ENCODE measurements at places on chromosomes 7 and 10.

DNA sequence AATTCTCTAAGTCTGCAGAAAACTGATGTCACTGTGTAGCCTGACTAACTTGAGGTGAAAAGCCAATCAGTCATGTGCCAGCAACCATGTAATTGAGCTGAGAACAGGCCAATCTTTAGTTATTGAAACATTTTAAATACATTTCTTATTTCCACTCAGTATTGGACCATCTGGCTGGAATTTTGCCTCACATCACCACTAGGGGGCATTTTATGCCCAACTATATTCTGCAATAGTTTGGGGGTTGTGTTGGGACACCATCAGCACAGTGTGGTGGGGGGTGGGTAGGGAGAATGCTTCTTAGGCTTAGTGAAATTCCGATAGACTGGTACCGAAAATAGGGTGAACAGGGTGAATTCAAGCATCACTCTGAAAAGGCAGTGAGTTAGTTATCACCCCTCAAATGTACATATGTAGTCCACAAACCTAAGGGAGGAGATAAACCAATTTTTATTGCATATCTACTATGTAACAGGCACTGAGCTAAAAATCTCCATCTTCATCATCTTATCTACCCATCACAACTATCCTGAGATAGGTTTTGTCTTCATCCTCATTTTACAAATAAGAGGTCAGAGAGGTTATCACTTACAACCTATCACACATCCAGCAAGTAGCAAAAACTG lies 17.8 kb downstream of the NPSR1 start:
- DNase-seq = no peak

- no peak for DNase-seq
Observed at GRCh38 chr7:159091480-159092475, 52.9 kb downstream of the VIPR2 start.

- DNase-seq = no peak
Observed at GRCh38 chr10:109928475-109928891, 5.2 kb upstream of the XPNPEP1 start.

GRCh38 chr10:61942604-61943461 lies 41.3 kb downstream of the ARID5B start:
- no peak for DNase-seq

GRCh38 chr10:27512548-27512947 lies 8.4 kb downstream of the RAB18 start:
- no peak for DNase-seq

- no peak for DNase-seq
Observed at GRCh38 chr7:141023295-141023694, 8.5 kb upstream of the MRPS33 start.

DNA sequence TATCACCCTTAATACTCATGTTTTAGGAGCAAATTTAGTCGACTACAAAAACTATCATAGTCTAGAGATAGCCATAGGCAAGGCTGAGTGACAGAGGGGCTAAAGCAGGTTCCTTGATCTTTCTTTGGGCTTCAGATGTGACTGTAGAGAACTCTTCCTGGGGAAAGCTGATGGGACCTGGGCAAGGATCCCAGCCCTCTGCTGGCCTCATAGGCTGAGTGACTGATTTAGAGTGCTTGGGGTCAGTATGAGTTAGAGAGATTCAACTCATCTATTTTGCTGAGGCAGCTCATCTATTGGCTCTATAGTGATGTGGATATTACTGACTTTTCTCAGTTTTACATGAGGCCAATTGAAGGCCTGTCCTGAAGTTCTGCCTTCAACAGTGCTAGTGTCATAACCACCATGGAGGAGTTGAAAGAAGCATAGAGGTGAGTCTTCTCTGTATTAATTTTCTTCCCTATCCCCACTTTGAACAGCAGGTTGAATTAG lies 81.6 kb downstream of the SAMD9 start:
- no peak for DNase-seq

- DNase-seq = no peak
Observed at GRCh38 chr10:18793951-18794350, 134.7 kb downstream of the ARL5B start.

- DNase-seq = no peak
Observed at GRCh38 chr7:105846404-105846803, 30.0 kb downstream of the ATXN7L1 start.

DNA sequence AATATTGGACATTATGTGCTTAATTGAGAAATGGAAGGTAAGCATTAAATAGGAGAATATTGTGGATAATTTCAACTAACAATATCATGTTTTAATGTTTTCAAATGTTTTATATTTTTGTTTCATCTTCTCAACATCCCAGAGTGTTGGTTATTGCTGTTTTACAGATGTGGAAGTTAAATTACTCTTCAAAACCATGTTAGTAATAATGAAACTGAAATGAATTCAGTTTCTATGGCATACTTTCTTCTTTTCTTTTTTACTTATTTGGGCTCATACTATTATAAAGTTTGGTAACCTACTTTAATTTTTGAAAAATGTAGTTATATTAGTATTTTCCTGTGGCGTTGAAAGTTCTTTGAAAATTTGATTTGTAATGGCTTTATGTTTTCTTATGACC lies 4.2 kb downstream of the GLRX3 start:
- no peak for DNase-seq

DNA sequence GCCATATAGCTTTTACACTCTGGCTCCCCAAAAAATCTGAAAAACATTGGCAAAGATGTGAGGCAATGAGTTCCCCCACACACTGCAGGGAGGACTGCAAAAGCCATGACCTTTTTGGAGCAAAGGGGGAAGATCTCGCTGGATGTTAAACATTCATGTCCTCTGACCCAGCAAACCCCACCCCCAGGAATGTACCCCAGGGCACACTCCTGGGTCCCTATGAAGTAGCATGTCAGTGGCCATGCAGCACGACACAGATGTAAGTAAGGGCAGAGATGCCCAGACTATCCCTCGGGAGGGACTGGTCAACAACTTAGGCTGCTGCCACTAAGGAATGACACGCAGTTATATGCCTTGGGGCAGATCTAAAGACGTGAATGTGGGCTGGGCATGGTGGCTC lies 100.6 kb downstream of the DLG5 start:
- no peak for DNase-seq

- DNase-seq = no peak
Observed at GRCh38 chr10:125159932-125160855, at the start of gene CTBP2. TSS of gene CTBP2 (minus strand) at chr10:125160563.

GRCh38 chr7:45174966-45175765 lies 17.6 kb downstream of the RAMP3 start:
- DNase-seq = no peak

DNA sequence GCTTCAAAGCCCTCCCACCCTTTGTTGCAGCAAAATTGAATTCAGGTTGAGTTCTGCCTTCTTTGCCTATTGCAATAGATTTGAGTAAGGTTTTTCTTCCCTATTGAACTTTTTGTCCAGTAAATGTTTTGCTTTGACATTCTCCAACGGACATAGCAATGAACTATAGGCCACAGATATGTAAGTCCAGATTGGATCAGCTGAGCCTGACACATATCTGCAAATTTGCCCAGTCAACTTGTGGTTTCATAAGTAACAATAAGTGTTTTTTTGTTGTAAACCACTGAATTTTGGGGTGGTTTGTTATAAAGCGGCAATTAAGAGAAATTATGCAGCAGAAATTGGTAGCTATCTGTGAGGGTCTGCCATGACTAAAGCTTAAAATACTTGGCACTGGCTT lies 332.1 kb upstream of the SORCS1 start:
- no peak for DNase-seq

- no peak for DNase-seq
Observed at GRCh38 chr10:89669985-89670384, 24.9 kb upstream of the PANK1 start.

All from effector memory CD8-positive, alpha-beta T cell (primary cell).